A549 treated with Mapracorat at 1 μM for 4 hours (cell line): ENCODE measurements at places on chromosomes 4 and X. TPM values are rescaled to one million over a fixed set of nuclear protein-coding genes. Genes with fewer than 3 reads are reported as not detected.

Gene MAGED4
- total RNA-seq = 4.0 to 11.5 TPM (median 5.3 TPM) in 5 replicates

Gene ARHGEF6
- 0.05 to 0.27 TPM (median 0.11 TPM) in 5 replicates for total RNA-seq

Gene CCDC149
- 1.3 to 1.7 TPM (median 1.6 TPM) in 5 replicates for total RNA-seq

Gene DSPP
- not detected in 5 replicates for total RNA-seq

Gene NAA11
- not detected in 5 replicates for total RNA-seq

Gene AASDH
- 2.6 to 3.5 TPM (median 2.8 TPM) in 5 replicates for total RNA-seq

Gene NUDT10
- 0.53 to 1.1 TPM (median 0.82 TPM) in 5 replicates for total RNA-seq

Gene PGRMC2
- 72.4 to 104 TPM (median 82.3 TPM) in 5 replicates for total RNA-seq

Gene GPC4
- 0.05 to 0.06 TPM in 2 of 5 replicates, not detected in the others for total RNA-seq

Gene SMIM31
- total RNA-seq = 0.06 to 0.15 TPM in 2 of 5 replicates, not detected in the others

Gene CT47B1
- not detected in 5 replicates for total RNA-seq

Gene TBX22
- total RNA-seq = not detected in 5 replicates
